ENCODE measurements at places on chromosomes 6 and 20. TPM values are rescaled to one million over a fixed set of nuclear protein-coding genes. Genes with fewer than 3 reads are reported as not detected.

RNF144B gene
- total RNA-seq: 9.4 TPM

TULP4 gene
- total RNA-seq: 140 TPM

FGD2 gene
- 23.8 TPM for total RNA-seq

MCCD1 gene
- not detected for total RNA-seq

ROS1 gene
- total RNA-seq: not detected

FRK gene
- total RNA-seq: 0.71 TPM

PPIL6 gene
- total RNA-seq: 2.4 TPM

PRELID3B gene
- total RNA-seq: 27.4 TPM
